ENCODE measurements at places on chromosomes 2 and 18.

- peak; percentile 99 for DNase-seq
These were observed at the start of gene PELI1 for GRCh38 chr2:64144057-64145013. PELI1 (minus strand) TSS chr2:64144420; CDS start chr2:64108310, 36,110 bp downstream.

GRCh38 chr2:166803373-166804000 lies 84.8 kb upstream of the XIRP2 start:
- no peak for DNase-seq

GRCh38 chr2:138671566-138671965 lies 108.6 kb downstream of the NXPH2 start:
- DNase-seq: no peak

- DNase-seq: no peak
These were observed 294.4 kb upstream of the LRRTM4 start for GRCh38 chr2:77816618-77817017.

DNA sequence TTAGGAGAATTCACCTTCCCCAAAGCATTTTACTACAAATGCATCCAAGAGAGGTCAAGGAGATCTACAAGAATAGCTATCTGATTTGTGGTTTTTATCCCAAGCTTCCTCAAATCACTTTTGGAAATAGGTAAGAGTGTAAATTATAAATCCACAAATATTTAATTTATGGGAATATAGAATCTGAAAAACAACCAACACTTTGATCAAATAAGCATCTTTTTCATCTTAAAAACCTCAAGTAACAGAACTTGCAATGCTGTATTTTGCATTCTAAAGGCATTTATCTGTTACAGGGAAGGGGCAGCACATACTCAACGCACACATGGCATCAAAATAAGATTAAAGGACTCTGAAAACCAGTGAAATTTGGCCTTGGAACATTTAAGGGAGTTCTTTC lies 1.9 kb downstream of the ZNF385B start:
- no peak for DNase-seq
